Stromal cell of bone marrow (primary cell): ENCODE measurements at places on chromosomes 5 and 9.

DNA sequence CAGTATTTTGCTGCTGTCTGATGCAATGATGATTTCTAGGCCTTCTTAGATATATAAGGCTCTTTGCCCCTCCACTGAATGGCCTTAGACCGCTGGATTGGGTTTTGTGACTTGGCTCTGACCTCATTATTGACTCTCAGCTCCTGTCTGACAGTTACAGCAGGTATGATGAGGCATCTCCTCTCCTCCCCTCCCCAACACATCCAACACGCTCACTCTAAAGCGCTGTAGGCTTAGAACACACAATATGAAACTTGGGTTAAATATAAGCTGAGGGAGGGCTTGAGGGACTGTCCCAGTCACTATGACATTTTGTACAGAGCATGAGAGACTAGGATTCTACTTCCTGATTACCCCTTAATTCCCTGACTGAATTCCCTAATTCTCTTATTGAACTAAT lies 18.8 kb upstream of the CER1 start:
- DNase-seq, result no peak

DNA sequence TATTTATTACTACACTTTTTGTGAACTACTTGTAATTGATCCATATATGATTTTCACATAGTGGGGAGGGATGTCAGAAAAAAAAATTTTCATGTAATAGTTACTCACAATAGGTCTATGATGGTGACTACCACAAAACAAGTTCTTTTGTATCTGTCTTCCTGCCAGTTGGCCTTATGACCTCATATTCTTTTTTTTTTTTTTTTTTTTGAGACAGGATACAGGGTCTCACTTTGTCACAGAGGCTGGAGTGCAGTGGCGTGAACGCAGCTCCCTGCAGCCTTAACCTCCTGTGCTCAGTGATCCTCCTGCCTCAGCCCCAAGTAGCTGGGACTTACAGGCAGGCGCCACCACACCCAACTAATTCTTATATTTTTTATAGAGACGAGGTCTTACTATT lies 10.9 kb downstream of the SEC24A start:
- no peak for DNase-seq

DNA sequence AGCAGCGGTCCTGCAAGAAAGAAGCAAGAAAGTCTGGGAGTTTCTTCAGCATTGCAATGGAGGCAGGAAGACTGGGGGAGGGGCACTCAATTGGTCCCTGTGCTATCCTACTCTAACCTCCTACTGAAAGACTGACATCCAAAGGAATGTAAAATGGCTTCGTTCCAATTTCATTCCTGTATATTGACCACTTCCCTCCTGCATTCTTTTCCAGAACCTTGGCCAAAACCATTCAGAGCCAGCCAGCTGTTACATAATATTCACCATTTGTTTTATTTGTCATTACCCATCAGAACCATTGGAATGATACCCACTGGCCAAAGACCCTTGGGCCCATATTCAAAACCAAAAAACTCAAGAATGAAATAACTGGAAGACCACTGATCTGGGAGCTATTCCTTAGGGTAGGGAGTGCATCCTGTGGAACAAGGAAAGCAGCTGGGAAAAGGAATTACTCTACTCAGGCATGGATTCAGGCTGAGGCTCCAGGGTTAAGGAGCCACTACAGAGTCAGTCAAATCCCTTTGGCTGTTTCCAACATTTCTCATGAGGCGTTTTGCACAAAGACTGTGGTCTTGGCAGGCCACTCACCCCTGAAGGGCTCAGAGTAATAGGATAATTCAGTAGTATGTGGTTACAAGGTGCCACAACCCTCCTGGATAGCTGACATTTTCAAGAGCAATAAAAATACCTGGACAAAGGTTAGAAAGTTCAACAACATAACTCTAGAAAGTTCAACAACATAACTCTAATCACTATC lies 148.7 kb upstream of the SLC1A3 start:
- DNase-seq, result peak; percentile 29

DNA sequence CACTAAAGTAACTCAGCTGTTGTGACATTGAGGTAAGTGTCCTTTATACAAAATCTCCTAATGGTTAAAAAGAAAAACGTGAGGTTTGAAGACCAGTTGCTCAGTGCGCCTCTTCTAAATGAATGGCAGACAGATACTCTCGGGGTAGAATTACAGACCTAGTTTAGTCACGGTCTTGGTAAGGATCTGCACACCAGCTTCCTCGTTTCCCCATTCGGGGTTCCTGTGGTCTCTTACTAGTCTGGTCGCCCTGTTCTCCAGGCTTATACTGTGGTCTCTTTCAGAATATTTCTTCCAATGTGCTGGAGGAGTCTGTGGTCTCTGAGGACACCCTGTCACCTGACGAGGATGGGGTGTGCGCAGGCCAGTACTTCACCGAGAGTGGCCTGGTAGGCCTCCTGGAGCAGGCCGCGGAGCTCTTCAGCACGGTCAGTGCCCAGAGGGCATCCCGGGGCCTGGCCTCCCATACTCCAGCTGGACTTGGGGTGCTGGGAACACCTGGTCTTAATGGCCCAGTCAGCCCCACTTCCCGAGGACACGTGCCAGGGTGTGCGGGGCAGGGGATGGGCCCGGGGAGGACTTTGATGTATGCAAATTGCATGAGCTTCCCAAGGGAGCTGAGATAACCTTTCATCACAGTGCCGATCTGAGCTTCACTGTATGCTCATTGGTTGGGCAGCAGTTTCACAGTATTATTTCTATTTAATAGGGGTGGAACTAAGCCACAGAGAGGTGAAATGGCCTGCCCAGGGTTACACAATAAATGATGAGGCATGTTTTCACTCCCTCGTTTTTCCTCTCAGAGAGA lies 224.5 kb downstream of the DOCK8 start:
- peak; percentile 30 for DNase-seq

- peak; percentile 25 for DNase-seq
These were observed 4.5 kb downstream of the TTC23L start for GRCh38 chr5:34843497-34843896.

DNA sequence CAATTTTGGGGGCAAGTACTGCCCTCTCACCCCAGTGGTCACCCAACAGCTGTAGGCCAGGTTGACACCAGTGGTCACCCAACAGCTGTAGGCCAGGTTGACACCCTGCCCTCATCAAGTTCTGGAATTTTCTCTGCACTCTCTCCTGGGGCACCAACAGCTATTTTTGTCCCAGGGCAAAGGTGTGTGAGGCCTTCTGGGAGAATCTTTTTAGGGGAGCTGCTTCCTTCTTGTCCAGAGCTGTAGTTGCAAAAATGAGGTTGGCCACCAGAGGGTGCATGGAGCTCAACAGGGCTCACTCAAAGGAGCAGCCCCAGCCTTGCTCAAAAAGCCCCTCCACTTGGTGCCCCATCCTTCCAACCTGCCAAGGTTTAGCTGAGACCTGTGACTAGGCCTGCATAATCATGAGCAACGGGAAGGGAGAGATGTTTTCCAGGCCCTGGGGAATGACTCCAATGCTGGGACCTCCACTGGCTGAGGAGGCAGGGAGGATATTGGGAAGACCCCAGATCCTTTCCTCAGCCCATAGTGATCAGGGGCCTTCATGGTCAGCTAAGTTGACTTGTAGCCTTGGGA lies 10.6 kb upstream of the P4HA2 start:
- no peak for DNase-seq

DNA sequence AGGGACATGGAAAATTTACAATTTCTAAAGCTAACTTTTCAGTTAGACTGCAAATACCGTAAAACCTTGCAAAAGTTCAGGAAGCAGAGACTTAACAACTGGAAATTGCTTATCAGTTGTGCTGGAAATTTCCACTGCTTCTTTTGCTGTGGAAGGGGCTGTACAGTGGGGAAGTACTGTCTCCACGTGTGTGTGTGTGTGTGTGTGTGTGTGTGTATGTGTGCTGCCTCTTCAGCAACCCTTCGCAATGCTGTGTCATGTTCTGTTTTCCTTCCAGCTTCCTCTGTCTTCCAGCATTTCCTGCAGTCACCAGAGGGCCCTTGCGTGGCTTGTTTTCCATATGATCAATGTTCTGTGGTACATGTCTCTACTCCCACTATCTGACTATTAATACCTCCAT lies 87.5 kb upstream of the RANBP3L start:
- DNase-seq, result no peak
